ENCODE measurements at places on chromosomes 2 and 18.

- DNase-seq = no peak
Measured at GRCh38 chr2:83630351-83630750, 828.7 kb downstream of the SUCLG1 start.

DNA sequence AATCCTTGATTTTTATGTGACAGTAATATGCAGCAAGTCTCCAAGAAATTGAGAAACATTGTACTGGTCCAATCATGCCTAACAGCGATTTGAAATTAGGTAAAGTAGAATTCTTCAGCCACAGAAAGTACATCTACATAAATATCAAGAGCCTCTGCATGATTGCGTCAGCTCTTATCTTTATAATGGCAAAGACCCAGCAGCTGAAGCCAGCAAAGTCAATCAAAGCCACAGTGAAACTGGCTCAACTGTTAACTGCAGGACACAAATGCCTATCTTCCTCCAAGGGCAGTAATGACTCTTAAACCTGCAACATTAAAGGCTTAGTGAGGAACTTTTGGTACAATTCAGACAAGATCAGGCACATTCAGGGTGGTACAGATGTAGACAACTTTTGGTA, 102.5 kb downstream of the BARD1 start:
- DNase-seq = no peak

- DNase-seq = no peak
Measured at GRCh38 chr2:226913641-226914040, 77.8 kb downstream of the RHBDD1 start.

GRCh38 chr2:99425022-99425421, 64.8 kb downstream of the REV1 start:
- DNase-seq = no peak

DNA sequence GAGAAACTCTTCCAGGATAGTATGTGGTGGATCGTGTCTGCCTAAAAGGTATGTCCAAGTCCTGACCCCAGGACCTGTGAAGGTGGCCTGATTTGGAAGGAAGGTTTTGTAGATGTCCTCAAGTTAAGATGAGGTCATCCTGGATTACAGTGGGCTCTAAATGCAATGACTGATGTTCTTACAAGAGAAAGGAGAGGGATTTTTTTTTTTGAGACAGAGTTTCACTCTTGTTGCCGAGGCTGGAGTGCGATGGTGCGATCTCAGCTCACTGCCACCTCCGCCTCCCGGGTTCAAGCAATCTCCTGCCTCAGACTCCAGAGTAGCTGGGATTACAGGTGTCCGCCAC, 19.9 kb downstream of the MBP start:
- no peak for DNase-seq

Data from effector CD8-positive, alpha-beta T cell (primary cell).